ENCODE measurements at places on chromosomes 5 and 9.

GRCh38 chr5:53616939-53617549 is 56.6 kb downstream of the NDUFS4 start:
- DNase-seq, result no peak

- no peak for DNase-seq
Measured at GRCh38 chr5:39671561-39671961, 246.8 kb upstream of the DAB2 start.

DNA sequence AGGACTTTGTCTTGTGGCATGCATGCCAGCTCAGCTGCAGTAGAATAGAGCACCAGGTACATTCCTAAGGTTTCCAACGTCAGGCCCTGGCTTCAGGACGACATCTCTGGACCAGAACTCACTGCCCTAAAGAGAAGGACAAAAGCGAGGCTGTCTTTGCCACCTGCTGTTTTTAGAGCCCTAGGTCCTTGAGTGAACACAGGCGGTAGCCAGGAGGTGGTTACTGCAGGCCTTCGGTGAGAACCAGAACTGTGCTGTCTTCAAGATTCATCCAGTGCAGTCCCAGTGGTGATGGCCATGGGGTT is 288.9 kb upstream of the CDH18 start:
- no peak for DNase-seq

GRCh38 chr9:75488719-75489110 is 400.4 kb downstream of the OSTF1 start:
- DNase-seq, result no peak

- DNase-seq, result no peak
Measured at GRCh38 chr5:663436-664342, 29.5 kb downstream of the TPPP start.

GRCh38 chr9:135247227-135247930 is 159.9 kb downstream of the OLFM1 start:
- no peak for DNase-seq

DNA sequence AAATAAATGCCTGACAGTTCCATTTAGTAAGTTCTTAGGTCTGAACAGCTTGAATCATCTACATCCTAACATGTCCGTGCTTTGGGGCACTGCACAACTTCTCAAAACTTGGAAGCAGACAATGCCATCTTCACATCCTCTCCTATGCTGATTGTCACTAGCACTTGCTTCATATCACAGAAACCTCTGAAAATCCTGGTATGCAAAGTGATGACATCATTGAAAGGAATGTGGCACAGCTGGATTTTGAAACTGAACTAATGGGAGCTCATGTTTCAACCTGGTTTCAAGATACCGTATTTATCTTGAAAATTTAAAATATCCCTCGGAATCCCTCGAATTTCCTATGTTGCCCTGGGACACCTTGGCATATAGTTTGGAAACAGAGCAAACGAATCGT is 490.2 kb upstream of the DAP start:
- no peak for DNase-seq

DNA sequence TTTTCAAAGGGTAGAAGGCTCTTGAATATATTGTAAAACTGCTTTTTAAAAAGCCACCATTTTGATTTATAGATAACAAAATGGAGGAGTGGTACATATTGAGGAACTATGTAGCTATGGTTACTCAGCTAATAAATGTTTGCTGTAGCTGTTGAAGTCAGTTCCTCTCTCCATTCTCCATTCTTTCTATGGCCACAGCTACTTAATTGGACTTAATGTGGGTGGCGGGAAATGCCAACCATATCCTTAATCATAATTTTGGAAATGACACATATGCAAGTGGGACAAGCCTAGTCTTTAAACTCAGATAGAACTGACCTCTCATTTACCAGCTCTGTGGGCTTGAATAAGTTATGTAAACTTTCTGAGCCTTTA is 10.6 kb downstream of the CDKN2A start:
- peak; percentile 83 for DNase-seq

DNA sequence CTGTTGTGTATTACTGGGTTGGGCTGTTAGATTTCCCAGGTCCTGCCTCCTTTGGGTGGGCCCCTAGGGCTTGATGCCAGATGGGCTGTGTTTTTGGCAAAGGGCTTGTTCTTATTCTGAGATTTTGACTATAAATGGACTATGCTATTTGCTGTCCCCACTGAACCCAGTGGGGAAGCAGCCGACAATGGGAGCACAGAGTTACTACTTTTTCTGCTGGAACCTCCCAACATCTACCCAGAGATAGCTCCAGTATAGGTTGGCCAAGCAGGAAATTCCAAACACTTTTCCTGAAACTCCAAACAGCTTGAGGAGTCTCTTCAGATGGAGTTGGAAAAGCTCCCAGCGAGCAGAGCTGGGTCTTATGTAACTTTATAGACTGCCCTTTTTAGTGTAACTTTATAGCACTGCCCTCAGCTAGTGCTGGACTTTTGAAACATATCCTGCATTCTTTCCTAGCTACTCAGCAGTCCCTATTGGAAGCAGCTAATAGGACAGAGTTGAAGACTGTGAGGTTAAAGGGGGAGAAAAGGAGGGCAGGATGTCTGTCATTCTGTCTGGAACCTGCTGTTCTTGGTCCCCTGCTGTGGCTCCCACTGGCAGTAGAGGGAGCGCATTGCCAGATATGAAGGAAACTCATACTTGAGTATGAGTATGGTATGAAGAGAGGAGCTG is 21.0 kb downstream of the RUSC2 start:
- no peak for DNase-seq

GRCh38 chr5:169429044-169429443 is 128.1 kb upstream of the SLIT3 start:
- no peak for DNase-seq

DNA sequence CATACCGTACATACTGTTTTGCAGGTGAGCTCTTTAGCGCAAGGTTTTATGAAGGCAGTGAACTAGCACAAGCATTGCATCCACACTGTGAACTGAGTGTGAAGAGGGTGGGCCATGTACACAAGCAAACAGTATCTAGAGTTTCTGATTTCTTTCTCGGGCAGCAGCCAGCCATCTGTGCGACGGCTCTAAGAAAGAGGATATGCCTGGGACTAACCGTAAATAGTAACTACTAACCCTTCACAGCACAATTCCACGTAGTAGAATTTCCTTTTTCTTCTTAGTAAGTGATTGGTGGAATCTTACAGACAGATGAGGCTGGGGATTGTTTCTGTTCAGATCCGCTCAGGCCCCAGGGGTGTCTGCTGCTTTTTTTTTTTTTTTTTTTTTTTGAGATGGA is 89.0 kb downstream of the DRD1 start:
- no peak for DNase-seq

GRCh38 chr5:99815-100214 is 7.8 kb downstream of the PLEKHG4B start:
- DNase-seq, result no peak

Data from inflammatory macrophage (primary cell).